ENCODE measurements at places on chromosomes 7 and 10.

DNA sequence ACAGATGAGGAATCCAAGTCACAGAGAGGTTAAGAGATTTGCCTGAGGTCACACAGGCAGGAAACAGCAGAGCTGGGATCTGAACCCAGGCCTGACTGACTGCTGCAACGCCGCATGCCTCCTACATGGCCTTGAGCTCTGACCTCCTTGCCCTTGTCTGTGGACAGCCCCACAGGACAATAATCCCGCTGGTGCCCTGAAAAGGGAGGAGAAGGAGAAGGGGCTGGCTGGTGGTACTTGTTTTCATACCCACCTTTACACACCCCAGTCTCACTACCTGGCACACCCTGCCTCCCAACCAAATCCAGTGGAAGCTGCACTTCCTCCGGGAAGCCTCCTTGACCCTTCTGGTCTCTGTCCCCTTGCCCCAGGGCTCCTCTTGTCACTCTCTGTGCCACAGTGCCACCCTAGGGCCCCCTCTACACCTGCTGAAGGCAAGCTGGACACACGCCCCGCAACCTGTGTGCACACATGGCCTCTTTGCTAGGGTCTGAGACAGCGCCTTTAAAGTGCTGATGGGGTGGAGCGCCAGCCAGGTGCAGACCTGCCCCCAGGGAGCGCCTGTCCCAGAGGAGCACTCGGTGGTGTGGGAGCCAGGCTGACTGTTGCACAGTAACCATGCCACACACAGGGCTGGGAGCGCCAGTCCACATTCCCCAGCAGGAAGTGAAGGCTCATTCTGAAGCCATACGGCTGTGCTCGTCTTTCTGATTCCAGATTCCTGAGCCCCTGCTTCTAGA lies 38.6 kb downstream of the ZCCHC24 start:
- no peak for DNase-seq

- no peak for DNase-seq
Observed at GRCh38 chr7:17184805-17185689, 113.4 kb upstream of the AHR start.

DNA sequence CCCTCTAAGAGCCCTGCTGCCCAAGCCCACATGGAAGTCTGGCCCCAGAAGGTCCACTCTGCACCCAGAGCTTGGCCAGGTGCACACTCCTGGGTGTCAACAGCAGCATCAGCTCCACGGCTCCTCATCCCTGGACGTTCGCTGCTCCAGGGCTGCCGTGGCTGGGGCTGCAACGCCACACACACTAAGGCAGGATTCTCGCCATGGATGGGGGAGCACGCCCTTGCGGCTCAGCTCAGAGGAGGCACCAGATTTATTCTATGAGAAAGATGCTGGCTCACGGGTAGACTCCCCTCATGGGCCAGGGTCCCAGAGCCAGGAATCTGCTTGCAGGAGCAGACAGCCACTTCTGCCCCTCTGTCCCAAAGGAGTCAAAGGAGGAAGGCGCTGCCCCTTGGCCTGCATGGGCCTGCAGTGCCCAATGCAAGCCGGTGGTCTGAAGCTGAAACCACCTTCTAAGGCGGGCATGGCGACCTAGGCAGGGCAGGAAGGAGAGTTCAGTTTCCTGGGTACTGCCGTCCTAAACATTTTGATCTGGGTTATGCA lies 42.1 kb downstream of the CFAP46 start:
- no peak for DNase-seq

GRCh38 chr10:108412323-108412722 lies 1247.8 kb upstream of the SORCS1 start:
- no peak for DNase-seq

DNA sequence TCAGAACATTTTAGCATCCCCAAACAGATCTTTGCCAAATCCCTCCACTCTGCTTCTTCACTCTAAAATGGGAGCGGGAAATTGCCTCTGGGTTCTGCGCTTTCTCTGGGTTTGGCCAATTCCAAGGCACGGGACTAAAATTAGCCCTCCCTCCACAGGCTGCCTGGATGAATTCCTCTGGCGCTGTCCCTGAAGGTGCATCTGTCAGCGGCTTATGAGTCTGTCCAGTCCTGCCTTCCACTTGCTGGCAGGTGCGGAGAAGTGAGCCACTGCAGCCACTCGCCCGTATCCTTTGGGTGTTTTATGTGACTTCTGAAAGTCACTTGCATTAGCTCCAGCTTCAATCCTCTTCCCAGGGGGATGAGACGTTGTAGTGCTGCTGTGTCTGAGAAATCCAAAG lies 121.6 kb downstream of the SH2D4B start:
- no peak for DNase-seq

All from activated CD8-positive, alpha-beta memory T cell treated with anti-CD3 and anti-CD28 coated beads, Interleukin-2, amount 10 ng/mL, durations not matched to agents 7 days and 5 days (primary cell).